ENCODE measurements at places on chromosomes 1 and 21. TPM values are rescaled to one million over a fixed set of nuclear protein-coding genes. Genes with fewer than 3 reads are reported as not detected.

The NUDT4B gene
- 0.59 TPM for total RNA-seq

The HLX gene
- total RNA-seq: 0.39 TPM

The GJA8 gene
- total RNA-seq: not detected

The NEK2 gene
- total RNA-seq: 34.4 TPM

DNA sequence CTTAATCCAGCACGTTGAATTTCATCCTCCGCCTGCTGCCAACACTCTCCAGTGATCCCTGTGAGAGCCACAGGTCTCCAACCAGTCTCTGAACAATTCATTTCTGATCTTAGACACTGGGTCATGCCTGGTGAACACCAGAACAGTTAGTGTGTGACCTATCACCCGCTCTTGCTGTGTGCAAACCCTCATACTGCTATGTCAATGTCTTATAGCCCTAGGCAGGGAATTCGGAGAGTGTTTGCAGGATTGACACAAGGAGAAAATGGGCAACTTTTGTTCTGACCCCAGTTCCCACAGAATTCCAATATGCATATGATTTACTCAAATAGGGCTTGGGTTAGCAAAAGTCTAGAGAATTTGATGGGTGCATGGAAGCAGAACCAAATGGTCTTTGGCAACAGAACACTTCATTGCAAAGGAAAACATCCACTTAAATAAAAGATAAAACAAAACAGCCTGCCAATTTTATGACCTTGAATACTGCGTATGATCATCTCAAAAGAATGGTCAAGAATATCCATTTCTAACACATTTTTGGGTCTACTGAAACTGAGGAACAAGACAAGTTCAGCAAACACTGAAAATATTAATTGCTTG lies 23.0 kb upstream of the GUCA2B start:
- H3K27me3 ChIP-seq: no peaks in the 10 kb centered on the region
- no peak for DNase-seq
- no peaks in the 10 kb centered on the region for H3K4me1 ChIP-seq
- no peaks in the 10 kb centered on the region for H3K36me3 ChIP-seq
- no peak overlapping the region for H3K27ac ChIP-seq

DNA sequence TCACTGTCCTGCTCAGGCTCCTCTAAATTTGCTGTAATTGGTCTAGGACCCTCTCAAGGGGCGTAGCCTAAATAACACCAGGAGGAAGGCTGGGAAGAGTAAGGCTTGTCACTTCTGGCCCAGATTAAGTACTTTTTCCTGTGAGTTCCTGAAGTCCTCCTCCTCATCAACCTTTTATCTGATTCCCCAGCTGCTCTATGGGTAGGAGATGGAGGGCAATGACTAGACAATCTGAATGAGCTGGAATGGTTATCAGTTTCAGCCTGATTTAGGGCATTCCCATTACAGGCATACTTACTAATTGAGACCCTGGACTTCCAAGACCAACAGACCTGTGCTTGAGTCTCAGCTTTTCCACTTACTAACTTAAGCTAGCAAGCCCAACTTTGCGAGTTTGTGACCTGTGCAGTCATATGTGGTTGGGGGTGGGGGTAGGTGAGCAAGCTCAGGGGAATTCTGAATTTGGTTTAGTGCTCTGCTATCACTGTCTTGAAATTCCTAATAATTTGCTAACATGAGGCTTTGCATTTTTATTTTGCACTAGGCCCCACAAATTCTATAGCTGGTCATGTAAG lies 18.0 kb upstream of the FGGY start:
- DNase-seq: no peak
- no peak overlapping the region for H3K27ac ChIP-seq
- no peaks in the 10 kb centered on the region for H3K4me1 ChIP-seq
- no peak overlapping the region for H3K4me3 ChIP-seq
- H3K27me3 ChIP-seq: no peaks in the 10 kb centered on the region

DNA sequence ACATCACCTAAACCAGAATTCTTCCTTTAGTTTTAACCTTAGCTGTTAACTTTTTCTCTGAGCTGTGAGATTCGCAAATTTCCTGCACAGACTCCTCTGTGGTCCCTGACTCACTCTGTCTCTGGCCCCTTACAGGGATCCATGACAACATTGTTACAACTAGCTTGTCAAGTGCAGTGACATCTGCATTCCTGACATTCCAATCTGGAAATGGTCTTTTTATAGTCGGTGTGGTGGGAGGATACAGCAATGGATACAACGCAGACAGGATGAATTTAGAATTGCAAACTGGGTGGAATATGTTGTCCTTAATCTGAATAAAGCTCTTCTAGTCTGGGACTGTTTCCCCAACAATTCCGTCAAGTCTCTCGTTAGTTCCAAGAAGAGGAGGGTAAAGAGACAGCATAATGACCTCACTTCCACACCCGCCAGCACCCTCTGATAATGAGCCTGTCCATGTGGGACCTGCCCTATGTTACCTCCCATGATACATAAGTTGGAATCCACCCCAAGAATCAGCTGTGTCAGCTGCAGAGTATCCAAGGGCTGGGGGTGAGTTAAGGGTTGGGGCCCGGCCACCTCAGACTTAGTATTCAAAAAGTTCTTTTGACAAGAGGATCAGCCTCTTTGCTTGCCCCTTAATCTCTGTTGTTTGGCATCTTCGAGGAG lies 49.4 kb downstream of the ILDR2 start:
- no peak overlapping the region for H3K4me3 ChIP-seq
- DNase-seq: no peak
- H3K27ac ChIP-seq: no peak overlapping the region
- H3K4me1 ChIP-seq: no peaks in the 10 kb centered on the region
- peaks cover 7% of the 10 kb centered on the region for H3K27me3 ChIP-seq
- H3K36me3 ChIP-seq: no peaks in the 10 kb centered on the region

DNA sequence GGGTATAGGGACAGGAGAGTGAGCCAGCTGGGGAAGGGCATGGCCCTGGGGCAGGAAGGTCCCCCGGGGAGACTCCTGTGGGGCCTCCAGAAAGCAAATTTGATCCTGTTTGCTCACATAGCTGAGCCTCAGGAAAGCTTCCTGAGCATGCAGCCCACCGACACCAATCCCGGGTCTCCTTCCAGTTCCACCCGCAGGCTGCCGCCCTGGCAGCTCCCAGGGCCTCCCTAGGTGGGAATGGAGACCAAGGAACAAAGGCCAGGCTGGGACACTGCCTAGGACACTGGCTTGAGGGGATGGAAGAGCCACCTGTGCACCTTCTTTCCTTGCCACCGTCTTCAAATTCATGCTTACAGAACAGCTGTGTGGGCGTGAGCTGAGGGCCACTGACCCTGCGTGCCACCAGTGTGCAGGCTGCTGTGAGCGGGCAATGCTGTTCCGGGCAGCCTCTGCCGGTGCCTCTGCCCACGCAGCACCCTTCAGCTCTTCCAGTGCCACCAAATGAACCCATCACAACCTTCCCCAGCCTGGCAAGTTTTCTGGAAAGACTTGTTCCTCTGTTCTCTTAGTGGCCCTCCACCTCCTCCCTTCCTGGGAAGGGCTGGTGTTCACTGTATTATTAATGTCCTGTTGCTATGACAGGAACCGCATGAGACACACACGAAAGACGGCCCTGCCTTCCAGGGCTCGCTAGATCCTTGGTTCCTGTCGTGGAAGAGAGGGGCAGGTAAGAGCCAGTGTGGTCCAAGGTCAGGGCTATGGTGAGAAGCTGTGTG lies 53.6 kb downstream of the ACBD3 start:
- no peaks in the 10 kb centered on the region for H3K4me1 ChIP-seq
- H3K4me3 ChIP-seq: no peak overlapping the region
- no peaks in the 10 kb centered on the region for H3K36me3 ChIP-seq
- H3K27ac ChIP-seq: no peak overlapping the region
